CD4-positive, alpha-beta T cell (primary cell): ENCODE measurements at places on chromosomes 7 and 10. TPM values are rescaled to one million over a fixed set of nuclear protein-coding genes. Genes with fewer than 3 reads are reported as not detected.

AKR1D1 gene
- not detected for total RNA-seq

GARIN1A gene
- 0.73 TPM for total RNA-seq

CDC14C gene
- not detected for total RNA-seq

GDF2 gene
- total RNA-seq, result not detected

CCL24 gene
- not detected for total RNA-seq

PDE6C gene
- not detected for total RNA-seq

FAM180A gene
- not detected for total RNA-seq
